Stimulated activated CD4-positive, alpha-beta T cell treated with anti-CD3 and anti-CD28 coated beads, Interleukin-1b, Interleukin-23, amount 100 ng/mL, for 4 hours (primary cell): ENCODE measurements at places on chromosomes 13 and 19.

- no peak for DNase-seq
These were observed 2.9 kb downstream of the NOTCH3 start for GRCh38 chr19:15197942-15198341.

- no peak for DNase-seq
These were observed 20.2 kb upstream of the PGLS start for GRCh38 chr19:17491287-17491686.

DNA sequence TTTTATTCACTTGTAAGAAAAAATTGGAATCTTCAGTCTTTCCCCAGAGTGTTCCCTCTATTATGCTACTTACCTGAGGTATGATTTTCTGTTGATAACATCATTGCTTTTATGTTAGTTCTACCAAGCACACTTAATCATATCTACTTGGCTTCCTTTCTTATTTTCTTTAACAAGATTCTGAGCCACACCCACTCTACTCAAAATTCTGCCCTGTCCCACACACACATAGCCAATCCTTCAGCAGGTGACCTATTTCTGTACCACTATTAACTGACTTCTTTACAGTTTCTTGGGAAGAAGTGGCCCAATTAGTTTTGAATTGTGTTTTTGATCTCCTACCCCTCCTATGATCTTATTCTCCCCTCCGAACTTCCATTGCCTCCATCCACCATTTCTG lies 215.7 kb downstream of the PCDH9 start:
- DNase-seq: no peak

GRCh38 chr13:78241278-78241919 lies 322.8 kb upstream of the EDNRB start:
- DNase-seq: no peak

DNA sequence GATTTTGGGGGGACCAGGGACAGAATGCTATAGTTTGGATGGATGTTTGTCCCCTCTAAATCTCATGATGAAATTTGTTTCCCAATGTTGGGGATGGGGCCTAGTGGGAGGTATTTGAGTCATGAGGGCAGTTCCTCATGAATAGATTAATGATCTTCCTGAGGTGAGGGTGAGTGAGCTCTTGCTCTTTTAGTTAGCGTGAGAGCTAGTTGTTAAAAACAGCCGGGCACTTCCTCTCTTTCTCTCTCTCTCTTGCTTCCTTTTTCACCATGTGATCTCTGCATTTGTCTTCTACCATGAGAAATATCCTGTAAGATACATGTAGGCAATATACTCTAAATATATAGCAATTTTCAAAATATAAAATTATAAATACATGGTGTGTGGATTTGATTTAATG lies 290.8 kb upstream of the PCDH9 start:
- DNase-seq: no peak

DNA sequence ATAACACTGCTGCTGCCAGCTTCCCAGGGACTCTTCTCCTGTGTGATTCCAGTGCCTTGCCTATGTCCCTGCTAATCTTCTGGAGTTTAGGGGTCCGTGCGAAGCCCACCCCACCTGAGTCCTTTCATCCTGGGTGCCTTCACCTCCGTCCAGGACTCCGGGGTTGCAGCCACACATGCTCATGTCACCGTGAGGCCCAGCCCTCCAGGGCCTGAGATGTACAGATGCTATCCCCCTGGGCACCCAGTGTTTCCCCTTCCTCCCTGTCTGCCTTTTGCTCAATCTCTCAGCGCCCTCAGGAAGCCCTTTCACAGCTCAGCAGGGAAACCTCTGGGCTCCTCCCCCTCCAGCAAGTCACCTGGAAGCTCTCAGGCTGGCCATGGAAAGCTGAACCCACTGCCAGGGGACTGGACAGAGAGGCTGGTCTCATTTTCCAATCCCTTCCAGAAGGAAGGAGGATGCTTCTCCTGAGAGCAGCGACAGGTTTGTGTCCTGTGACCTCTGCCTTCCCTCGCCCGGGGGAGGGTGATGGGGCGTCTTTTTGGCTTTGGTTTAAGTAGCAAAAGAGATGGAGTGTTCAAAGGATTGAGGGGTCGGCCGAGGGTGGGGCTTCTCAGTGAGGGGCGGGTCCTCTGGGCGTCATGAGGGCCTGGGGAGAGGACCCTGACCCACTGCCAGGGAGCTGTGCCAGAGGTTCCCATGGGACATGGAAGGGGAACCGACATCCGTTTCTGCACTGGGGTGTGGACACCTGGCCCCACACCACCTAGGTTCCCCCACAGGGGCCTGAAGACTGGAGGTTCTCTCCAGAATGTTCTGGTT lies 30.8 kb upstream of the TFDP1 start:
- DNase-seq: no peak

DNA sequence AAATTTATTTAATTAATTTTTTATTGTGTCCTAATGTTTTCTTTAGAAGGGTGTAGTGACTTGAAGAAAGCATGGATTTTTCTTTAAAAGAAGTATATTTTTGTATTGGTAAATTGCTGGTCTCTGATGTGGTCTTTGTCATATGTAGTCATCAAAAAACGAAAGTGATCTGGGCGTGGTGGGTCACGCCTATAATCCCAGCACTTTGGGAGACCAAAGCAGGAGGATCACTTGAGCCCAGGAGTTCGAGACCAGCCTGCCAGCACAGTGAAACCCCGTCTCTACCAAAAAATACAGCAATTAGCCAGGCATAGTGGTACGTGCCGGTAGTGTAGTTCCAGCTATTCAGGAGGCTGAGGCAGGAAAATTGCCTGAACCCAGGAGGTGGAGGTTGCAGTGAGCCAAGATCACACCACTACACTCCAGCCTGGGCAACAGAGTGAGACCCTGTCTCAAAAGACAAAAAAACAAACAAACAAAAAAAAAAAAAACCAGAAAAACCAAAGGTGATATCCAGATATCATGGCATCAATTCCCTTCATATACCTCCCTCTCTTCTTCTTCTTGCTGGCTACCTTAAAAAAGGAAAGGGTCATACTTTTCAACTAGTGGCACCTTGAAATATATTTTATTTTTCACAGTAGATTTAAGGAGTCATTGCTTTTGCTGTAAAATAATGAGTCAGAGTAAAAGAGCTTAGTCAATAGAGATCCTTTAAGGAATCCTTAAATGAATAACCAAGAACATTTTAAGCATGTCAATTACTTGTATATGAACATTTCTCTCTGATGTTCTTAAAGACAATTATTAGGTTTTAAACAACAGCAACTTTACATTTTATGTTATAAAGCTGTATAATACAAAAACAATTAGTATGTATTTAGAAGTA lies 19.9 kb downstream of the KCTD4 start:
- no peak for DNase-seq

- DNase-seq: no peak
These were observed 32.2 kb downstream of the SLC10A2 start for GRCh38 chr13:103033999-103034398.

GRCh38 chr13:93976528-93976927 lies 503.0 kb downstream of the DCT start:
- no peak for DNase-seq

DNA sequence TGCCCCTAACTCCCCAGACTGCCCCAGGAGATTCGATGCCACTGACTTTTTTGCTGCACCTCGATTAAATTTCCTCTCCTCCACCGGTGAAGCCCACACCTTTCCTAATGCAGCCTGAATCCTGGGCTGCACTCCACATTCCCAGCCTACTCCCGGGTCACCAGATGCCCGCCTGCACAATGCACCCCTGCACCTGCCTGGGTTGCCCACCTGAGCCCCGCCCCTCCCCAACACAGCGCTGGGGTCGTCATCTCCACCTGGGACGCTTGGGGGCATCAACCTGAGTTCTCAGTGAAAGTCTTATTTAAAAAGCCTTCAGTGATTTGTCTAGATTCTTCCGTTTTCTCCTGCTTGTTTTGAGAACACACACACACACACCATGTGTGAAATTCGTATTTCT lies 24.5 kb upstream of the DPP9 start:
- no peak for DNase-seq

- no peak for DNase-seq
These were observed 250.0 kb downstream of the RGCC start for GRCh38 chr13:41707194-41707821.

DNA sequence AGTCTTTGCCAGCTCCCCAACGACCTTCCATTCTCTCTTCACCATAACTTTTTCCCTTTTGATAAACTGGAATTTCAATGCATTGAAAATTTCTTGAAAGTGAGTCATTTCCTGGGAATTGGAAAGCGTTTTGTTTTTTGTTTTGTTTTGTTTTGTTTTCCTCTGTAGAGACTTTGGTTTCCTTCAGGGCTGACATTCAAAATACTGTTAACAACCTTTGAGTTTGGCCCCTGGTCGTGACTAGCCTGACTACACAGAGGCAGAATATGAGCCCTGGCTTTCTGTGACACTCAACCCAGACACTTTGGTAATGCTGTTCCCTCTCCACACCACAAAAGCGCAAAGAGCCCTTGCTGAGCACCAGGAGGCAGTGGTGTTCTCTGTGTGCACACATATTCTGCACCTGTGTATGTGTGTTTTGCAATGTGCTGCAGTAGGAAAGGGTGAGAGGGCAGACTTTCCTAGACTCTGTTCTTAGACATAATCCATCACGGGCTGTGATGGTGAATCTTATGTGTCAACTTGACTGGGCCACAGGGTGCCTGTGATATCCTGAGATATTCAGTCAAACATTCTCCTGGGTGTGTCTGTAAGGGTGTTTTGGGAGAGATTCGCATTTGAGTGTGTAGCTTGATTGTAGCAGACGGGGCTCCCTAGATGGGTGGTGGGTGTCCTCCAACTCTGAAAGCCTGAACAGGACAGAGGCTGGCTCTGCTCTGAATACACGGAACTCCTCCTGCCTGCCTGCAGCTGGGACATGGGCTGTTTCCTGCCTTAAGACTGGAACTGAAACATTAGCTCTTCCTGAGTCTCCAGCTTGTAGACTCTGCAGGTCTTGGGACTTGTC lies 29.5 kb upstream of the ANKRD10 start:
- no peak for DNase-seq

DNA sequence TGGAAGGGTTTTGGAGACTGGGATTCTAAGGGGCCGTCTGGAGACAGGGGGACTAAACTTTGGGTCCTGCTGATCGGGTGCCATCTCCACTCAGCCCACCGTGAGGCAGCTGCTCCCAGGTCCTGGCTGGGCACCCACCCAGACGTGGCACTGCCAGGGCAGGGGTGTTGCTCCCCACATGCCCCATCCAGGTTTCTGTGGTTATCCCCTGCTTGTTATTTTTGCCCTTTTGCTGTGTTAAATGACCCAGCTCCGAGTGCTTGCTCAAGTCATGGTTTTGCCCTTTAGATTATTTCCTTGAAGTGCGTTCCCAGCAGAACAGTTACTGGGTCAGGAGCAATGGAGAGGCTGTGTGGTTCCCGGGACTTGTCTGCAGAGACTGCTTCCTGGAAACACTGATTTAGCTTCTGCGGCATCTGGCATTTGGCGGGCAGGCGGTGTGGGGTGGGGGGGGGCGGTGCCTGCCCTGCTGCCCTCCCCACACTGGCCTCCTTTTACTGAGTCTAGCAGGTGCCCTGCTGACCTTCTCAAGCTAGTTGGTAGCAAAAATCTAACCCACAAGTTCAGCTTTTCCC lies 1.9 kb downstream of the RAB11B start:
- no peak for DNase-seq

GRCh38 chr13:91649456-91649855 lies 251.0 kb downstream of the GPC5 start:
- no peak for DNase-seq

DNA sequence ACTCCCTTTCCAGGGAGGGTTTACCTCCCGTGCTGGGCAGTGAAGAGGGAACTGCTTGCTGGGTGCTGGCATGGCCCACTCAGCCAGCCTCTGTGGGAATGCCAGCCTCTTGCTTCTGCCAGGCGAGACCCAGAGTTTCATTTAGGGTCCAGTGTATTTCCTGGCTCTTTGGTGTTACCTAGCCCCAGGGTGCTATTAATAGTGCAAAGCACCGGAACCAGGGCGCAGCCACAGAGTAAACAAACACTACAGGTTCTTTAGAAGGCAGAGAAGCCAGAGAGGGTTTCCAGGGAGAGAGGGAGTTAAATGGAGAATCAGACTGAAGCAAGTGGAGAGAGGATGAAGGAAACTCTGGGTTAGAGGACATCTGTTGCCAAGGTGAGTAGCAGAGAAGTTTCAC lies 74.9 kb upstream of the SPATA13 start:
- no peak for DNase-seq

GRCh38 chr19:8561075-8561764 lies 16.0 kb downstream of the MYO1F start:
- no peak for DNase-seq

DNA sequence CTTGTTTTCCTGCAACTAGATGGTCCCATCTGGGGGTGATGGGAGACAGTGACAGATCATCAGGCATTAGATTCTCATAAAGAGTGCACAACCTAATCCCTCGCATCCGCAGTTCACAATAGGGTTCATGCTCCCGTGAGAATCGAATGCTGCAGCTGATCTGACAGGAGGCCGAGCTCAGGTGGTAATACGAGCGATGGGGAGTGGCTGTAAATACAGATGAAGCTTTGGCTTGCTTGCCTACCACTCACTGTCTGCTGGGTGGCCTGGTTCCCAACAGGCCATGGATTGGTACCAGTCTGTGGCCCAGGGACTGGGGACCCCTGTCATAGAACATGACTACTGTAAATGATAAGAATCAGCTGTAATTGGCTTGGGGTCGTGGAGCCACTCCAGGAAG lies 28.0 kb downstream of the WDR88 start:
- no peak for DNase-seq
